ENCODE measurements at places on chromosomes 4 and X.

GRCh38 chr4:182465114-182465513 lies 221.9 kb downstream of the TENM3 start:
- DNase-seq = no peak

DNA sequence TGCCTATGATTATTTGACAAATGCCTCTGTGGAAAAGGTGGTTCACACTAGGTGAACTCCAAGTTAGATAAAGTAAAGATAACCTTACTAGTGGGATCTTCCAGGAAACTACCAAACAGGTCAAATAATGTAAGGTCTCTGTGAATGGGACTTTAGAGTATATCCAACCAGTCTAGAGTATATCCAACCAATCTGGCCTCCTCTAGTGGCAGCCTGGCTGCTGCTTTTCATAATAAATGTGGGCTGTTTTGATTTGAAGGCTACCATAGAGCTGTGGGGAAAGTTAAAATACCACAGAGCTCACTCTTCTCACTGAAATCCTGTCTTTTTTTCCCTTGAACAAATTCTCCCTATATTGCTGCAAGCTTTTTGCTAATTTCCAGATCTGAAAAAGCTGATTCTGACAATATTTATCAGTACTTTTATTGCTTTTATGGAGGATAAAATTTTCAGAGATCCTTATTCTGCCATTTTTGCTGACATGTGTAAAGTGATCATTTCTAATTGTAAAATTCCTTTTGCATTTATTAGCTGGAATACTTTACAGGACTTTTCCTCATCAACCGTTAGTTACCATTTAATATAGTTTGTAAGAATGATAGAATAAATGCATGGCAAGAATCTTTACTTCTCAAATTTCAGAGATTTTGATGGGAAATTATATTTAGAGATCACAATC lies 111.3 kb downstream of the TET2 start:
- no peak for DNase-seq

DNA sequence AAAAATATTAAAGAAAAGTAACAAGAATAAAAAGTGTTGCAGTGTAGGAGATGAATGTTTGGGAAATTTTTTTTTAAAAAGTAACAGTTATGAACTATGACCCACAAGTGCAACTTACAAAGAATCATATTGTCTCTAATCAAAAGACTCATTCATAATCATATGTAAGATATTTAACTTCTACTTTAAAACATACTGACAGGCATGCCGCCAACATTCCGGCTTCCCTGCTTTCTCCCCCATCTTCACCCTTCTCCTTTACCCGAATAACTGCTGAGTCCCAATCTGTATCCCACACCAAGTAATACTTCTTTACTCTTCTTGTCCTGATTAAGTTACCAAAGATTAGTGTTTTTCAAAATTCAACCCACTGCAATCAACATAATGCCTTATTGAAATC lies 598.8 kb upstream of the FRG1 start:
- DNase-seq = no peak

GRCh38 chr4:3485011-3485791 lies 22.1 kb downstream of the DOK7 start:
- no peak for DNase-seq

DNA sequence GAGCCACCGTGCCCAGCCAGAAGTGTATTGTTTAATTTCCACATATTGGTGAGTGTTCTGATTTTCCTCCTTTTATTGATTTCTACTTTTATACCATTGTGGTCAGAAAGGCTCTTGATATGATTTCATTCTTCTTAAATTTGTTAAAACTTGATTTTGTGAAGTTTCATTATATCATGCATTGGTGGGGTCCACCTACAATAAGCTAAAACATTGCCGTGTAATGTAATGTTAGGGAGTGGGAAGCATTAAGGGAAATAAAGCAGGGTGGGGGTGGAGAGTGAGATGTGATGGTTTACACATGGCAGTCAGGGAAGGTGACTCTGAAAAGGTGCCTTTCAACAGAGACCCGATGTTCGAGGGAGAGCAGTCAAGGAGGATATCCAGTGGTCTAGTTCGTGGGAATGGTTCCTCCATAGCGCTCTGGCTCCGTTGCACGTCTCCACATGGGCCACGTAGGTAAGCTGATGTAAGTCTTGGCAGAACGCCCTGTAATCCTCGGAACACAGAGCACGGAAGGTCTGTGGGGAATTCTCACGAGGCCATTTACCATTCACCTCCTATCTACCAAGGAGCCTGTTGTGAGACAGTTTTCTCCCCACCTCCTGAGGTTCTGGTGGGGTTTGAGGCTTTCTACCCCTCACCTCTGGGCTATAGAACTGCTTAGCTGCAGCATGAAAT lies 7.7 kb upstream of the WDR13 start:
- DNase-seq = no peak

GRCh38 chrX:134654398-134655012 lies 3.8 kb downstream of the PLAC1 start:
- DNase-seq = no peak

GRCh38 chr4:180538384-180539057 lies 1704.7 kb upstream of the TENM3 start:
- no peak for DNase-seq

DNA sequence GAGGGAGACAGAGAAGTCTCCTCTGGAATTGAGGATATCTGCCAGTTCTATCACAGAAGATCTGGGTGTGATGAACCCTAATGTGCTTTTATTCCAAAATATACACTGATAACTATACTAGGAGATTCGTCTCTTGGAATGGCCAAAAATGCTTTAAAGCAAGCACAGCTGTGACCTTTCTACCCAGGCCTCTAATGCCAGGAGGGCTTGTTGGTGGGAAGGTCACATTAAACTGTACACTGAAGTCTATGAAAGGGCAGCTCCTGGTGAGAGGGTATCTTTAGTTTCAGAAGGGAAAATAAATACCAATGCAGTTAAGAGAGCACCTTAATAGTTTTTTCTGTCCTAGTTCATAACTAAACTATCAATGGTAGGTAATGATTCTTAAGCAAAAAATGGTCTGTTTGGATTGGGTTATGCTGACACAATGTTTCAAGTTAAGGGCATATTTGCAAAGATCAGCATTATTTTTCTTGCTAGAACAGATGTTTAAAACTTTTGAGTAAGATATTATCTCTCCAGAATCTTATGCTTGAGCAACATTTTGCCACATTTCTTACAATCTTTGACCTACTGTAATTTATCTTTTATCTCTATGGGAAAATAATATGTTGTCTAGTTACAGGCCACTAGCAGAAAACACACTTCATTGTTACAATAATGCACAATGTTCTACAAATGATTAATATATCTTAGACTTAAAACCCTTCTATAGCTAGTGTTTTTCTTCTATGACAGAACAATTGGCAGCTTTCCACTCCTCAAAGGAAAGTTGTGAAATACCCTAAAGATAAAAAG lies 59.6 kb downstream of the SEC24D start:
- DNase-seq = no peak

DNA sequence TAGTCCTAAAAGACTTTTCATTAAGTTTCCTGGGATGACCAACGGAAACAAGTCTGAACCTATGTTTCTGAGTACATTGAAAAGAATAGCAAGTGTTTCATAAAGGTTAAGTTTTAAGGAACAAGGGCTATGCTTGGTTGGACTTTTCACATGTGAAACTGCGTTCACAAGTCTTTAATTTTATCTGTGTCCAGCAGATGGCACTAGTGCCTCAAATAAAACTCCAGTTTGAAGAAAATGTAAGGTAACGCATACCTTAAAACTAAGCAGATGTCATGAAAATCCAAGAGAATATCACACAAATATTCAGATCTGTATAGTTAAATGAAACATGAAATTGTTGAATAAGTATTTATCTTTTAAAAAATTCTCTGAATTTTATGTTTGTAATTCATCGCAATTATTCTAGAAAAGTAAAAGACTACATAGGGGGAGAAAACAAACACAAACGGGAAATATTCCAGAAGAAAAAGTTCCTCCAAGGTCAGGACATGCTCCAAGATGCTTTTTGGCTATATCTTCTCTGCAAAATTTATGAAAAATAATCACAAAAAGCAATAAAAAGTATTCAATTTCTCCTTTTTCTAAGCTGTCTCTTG lies 89.6 kb upstream of the MAD2L1 start:
- DNase-seq = peak; percentile 61

- no peak for DNase-seq
These were observed 354.9 kb downstream of the CBLL2 start for GRCh38 chrX:22627576-22627975.

DNA sequence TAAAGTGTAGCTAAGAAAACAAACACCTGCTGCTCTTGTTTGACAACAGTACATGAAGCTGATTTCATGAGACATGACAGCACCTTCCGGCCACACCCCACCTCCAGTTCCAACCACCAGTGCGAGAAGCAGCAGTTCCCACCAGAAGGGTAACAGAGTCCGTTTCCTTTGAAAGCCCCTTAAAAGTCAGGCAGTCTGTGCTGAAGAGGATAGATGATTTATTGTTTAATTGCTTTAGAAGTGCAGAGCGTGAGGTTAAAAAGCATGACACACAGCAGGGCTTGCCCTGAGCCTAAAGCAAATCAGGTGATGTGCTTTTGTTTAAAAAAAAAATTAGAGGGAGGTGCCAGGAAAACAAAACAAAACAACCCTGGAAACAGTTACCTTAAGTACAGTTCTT lies 82.6 kb downstream of the HADH start:
- no peak for DNase-seq

DNA sequence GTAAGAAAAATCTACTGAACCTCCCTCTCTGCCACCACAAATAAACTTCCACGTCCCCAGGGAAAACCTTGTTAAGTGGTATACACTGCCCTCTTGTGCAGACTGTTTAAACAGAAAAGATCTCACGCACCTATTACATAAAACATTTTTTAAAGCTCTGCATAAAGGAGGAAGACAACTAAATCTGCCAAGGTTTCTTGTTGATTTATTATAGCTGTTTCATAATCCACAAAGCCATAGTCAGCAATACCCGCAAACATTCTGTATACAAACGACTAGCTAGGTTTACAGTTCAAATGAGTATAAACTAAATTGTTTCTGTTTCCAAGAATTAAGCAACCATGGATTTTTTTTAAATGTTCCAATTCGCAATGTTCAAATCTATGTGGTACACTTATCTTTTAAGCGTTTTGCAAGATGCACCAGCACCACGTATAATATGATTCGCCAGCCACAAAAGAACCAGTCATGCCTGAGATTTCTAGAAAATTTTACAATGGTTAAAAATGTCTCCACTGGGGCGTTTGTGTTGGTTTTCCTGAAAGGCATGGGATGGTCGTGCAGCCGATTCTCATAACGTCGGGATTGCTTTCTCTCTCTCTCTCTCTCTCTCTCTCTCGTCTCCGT lies 164.6 kb downstream of the PRKX start:
- DNase-seq = no peak

- DNase-seq = no peak
These were observed 10.9 kb upstream of the WFS1 start for GRCh38 chr4:6258741-6259140.

- no peak for DNase-seq
These were observed 114.2 kb downstream of the PPARGC1A start for GRCh38 chr4:23775694-23776093.

DNA sequence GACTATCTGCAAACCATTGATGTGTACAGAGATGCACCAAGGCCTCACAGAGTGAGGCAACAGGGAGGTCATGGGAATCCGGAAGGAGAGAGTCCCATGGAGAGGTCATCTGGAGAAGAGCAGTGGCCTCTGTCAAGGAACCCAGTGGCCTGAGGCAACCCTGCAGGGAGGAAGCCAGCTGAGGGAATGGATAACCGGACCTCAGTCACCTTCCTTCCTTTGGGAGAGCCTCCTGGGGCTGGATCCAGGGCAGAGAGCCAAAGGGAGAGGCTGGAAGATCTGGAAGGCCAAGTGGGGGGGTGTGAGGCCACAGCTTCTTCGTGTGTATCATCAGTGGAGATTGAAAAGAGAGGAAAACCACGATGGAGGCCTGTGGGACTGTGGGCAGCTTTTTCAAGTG lies 24.3 kb upstream of the CD38 start:
- no peak for DNase-seq

- DNase-seq = no peak
These were observed 132.8 kb downstream of the PCDH19 start for GRCh38 chrX:100277231-100277630.

- DNase-seq = no peak
These were observed 32.9 kb downstream of the CCNQ start for GRCh38 chrX:153565996-153566580.

Measured in non-pigmented ciliary epithelial cell (primary cell).